NB4 (cell line): ENCODE measurements at places on chromosomes 2 and 18.
A peak's percentile ranks its signal among the peaks of the same experiment; 100 is the strongest.

GRCh38 chr18:26909599-26910290 lies 44.2 kb upstream of the AQP4 start:
- no peak for DNase-seq

DNA sequence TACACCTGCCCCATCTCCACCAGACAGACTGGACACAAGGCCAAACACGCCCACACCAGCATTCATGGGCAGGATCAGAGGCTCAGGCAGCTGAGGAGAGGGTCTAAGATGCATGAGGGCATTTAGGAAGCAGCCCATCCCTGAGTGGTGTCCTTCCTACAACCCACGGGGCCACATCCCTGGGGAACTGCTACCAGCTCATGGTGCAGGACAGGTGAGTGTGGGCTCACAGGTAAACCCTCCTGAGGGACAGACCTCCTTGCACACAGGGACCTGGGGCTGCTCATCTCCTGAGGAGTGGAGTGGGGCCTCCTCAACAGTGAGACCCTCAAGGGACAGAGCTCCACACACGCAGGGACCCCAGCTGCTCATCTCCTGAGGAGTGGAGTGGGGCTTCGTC lies 14.6 kb downstream of the PARD6G start:
- no peak for DNase-seq

DNA sequence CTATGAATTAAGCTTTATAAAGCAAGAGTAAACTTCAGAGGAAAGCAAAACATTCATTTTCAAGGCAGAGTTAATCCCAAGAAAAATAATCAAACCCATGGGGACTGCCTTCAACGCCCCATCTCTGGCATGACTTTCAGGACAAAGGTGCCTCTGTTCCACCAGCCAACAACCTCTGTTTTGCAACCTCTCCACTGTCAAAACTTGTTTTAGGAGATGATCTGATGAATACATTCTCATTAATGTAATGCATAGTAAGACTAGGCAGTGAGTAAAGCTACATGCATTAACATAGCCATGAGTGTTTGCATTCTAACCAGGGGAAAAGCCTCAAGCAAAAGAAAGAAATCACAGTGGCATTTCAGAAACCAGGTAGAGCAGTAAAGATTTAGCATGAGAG lies 357.0 kb downstream of the FBXO15 start:
- DNase-seq = no peak

GRCh38 chr2:144489315-144489916 lies 30.5 kb downstream of the ZEB2 start:
- no peak for DNase-seq

DNA sequence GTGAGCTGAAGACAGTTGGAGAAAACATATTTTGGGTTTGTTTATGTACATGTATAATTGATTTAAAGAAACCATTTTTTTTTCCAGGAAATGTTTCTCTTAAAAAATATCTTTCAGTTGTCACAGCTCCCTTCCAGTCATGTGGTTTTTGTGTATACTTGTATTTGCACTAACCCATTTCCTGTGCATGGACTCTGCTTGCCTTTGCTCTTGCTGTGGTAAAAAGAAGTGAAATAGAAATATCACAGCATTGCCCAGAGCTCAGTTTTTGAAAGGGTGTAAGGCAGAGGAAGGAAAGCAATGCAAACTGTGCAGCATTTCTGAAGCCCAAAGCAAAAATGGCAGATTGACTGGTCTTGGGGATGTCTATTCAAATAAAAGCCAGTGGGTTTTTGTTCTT lies 10.4 kb upstream of the DOCK10 start:
- peak; percentile 17 for DNase-seq

DNA sequence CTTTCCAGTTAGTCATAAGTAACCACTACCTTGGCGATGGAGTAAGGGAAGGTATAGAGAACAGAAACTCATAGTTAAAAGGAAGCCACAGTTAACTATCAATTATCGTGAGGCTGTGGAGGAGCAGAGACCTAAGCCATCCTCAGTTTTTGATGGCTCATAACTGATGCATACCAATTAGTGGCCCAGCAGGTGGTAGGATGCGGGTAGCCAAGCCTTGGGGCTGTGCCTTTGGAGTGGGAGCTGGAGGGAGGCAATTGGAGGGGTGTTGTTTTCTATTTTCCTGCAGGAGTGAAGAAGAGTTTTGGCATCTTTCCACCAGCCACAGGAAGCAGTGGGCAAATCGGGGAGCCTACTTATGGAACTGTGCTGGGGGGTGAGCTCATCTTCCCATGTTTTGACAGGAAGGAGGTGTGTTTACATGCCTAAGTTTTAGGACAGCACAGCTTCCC lies 194.8 kb downstream of the TPGS2 start:
- no peak for DNase-seq

DNA sequence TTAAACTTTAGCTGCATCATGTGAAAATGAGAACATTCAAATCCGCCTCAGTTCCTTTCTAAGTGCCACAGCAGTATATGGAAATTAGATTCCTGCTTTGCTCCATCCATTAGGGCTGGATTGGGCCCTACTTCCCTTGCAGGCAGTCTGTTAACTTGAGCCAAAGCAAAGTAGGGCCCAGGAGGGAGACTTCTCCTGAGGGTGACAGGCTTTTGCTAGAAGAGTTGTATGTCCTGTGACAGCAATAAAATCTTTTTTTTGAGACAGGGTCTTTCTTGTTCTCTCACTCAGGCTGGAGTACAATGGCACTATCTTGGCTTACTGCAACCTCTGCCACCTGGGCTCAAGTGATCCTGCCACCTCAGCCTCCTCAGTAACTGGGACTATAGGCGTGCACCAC lies 28.1 kb downstream of the VIL1 start:
- DNase-seq = no peak

- peak; percentile 82 for DNase-seq
Observed at GRCh38 chr2:173963323-173963816, 1.8 kb downstream of the SP3 start.

- DNase-seq = peak; percentile 73
Observed at GRCh38 chr2:55038428-55038827, 11.8 kb downstream of the RTN4 start.

- DNase-seq = no peak
Observed at GRCh38 chr2:240993446-240994170, 4.8 kb upstream of the SNED1 start.

- DNase-seq = no peak
Observed at GRCh38 chr2:205290299-205290698, 392.0 kb upstream of the NRP2 start.

DNA sequence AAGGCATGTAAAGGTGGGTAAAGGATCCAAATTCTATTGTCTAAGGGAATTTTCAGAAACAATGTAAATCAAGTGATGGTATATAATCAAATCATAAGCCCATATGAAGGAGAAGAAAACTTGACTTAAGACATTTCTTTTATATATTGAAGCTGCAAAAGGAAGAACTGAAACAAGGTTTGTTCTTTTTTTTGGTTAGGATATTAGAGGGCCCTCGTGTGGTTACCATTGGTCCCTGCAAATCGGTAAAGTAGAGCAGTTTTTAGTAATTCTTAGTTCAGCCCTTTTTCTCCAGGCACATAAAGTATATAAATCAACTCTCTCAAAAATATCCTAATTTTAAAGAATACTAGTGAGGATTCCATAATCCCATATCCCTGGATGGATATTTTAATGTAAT lies 105.6 kb upstream of the STK17B start:
- DNase-seq = peak; percentile 78

DNA sequence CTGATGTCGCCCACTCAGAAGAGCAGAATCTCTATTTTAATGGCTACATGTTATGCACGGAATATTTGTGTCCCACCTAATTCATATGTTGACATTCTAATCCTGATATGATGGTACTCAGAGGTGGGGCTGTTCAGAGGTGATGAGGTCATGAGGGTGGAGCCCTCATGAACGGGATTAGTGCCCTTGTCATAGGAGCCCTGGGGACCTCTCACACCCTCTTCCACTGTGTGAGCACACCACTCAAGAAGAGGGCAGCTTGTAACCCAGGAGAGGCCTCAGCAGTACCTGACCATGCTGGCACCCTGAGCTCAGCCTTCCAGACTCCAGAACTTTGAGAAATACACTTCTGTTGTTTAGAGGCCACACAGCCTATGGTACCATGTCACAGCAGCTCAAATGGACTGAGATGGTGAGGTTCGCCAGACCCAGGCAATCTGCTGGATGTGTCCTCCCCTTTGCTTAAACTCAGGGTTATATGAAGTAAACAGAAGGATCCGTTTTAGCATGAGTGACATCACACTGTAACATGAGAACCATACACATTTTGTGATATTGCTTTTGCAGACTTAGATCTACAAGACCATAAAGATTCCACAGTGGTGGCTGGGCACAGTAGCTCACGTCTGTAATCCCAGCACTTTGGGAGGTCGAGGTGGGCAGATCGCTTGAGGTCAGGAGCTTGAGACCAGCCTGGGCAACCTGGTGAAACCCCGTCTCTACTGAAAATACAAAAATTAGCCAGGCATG lies 48.7 kb downstream of the ATOH8 start:
- DNase-seq = no peak

DNA sequence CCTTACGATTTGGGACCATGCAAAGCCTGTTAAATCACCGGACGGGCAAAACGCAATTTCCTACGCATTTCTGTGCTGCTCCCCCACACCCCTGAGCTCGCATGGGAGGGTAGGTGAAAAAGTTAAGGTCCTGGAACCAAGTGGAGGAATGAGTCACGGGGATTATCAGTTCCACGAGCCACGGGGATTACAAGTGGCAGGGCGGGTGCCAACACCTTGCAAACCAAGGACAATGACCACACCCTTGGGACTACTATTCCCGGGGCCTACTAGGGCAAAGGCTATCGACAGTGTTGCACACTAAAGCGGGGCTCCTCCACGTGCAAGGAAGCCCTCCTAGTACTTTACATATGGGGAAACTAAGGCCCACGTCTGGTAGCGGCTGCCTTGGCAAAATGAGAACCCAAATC lies 447 bp downstream of the RETSAT start:
- DNase-seq = peak; percentile 50

- DNase-seq = no peak
Observed at GRCh38 chr2:231117922-231118613, 6.8 kb downstream of the HTR2B start.

GRCh38 chr2:108635630-108636354 lies 83.5 kb upstream of the RANBP2 start:
- DNase-seq = no peak

DNA sequence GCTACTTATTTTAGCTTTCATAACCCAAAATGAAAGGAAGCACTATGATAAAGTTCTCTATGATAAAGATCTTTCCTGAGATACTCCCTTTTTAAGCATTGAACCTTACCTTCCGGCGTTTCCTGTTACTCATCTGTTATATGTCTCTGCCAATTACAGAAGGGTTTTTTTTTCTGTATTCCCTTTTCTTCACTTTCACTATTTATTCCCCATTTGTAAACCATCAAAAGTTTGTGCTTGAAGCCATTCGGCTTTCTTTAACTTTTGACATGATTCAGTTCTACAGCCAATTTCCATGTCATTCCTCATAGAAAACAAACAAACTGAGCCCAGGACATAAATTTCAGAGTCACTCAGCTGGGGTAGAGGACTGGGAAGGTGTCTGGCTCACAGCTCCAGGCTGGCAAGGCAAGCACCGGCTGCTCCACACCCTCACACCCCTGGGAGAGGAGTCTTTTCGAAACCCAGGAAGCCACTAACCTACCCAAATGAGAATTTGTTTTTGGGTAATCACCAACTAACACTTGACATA lies 429.4 kb upstream of the TRIB2 start:
- peak; percentile 72 for DNase-seq

GRCh38 chr2:144518748-144519596 lies 947 bp downstream of the ZEB2 start:
- DNase-seq = peak; percentile 57

DNA sequence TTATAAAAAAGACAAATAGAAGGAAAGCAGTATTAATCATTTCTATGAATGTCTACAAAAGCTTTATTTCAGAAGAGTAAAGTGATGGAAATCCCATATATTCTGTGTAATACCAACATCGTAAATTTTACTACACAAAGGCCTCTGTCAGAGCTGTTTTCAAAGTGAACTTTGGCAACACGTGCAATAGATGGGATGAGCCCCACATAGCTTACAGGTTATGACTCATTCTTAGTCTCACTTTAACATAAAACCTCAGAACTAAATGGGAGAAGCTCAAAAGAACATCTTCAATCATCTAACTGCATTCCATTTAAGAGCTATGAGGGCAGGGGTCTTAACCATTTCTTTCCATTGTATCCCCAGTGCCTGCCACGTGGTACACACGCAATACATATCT lies 11.5 kb downstream of the VPS4B start:
- peak; percentile 33 for DNase-seq

DNA sequence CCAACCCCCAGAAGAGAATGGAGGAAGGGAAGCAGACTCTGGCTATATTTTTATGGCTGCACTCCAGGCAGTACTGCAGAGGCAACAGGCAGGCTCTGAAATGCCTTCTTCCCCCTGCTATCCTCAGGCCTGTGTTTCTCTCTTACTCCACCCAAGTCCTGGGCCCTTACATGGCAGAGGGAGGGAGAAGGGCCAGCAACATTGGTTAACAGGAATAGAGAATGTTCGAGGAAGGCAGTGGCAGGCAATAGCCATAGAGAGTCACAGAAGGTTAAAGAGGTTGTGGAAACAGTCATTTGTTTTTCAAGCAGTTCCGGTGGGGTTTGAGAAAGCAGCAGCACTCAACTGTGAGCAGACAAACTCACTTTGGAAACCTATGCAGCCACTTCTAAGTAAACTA lies 15.1 kb upstream of the DARS1 start:
- no peak for DNase-seq

- no peak for DNase-seq
Observed at GRCh38 chr2:241344925-241345651, 11.0 kb upstream of the FARP2 start.

DNA sequence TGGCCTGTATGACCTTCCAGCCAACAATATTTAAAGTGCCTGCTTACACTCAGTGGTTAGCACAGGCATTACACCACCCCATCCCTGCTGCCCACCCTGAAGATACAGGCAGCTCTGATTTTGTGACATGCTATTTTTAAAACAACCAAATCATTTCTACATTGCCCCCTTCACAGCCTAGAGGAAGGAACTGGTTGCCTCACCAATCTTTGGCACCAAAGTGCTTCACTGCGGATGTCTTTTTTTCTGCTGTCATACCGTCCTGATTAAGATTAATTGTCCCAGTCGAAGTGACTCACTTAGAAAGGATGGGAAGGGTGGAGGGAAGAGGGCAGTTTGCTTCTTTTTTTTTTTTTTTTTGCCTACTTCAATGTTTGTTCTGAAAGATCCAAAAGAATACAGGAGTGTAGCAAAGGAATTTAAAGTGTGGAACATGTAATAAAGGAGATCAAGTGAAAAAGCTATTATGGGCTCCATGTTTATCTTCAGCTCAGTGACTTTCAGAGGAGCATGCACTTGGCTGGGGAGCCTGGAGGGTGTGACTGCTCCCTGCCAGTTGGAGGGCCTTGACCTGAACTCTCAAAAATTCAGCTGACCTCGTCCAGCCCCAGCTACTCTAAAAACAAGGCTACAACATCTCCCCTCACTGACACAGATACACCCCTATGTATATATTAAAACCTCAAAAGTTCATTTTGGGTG lies 501.1 kb upstream of the TNP1 start:
- DNase-seq = peak; percentile 68
